Thoracic aorta (tissue), 2 donors: ENCODE measurements at places on chromosomes 5 and 9.

DNA sequence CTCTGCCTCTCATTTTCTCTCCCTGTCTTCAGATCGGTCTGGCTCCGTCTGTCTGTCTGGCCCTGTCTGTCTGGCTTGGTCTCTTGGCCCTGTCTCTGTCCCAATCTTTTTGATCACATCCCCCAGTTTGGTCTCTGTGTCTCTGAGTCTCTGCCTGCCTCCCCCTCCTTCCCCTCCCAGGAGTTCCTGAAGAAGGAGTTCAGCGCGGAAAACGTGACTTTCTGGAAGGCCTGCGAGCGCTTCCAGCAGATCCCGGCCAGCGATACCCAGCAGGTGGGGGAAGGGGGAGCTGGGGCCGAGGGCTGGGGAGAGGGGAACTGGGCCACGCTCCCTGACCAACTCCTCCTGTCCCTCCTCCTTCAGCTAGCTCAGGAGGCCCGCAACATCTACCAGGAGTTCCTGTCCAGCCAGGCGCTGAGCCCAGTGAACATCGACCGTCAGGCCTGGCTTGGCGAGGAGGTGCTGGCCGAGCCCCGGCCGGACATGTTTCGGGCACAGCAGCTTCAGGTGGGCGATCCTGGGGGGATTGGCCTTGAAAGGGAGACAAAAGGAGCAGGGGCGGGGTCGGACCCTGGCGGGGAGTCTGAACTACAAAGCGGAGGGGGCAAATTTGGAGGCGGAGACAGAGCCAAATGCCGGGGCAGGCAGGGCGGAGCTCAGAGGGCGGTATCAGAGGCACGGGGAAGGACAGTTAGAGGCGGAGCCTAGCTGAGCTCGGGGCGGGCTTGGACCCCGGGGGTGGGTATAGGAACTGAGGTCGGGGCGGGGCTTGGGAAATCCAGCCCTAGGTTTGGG lies 9.0 kb downstream of the RGS14 start:
- DNase-seq: peak; percentile 62

- DNase-seq: no peak
Observed at GRCh38 chr9:114718801-114719221, 36.8 kb upstream of the TEX48 start.

DNA sequence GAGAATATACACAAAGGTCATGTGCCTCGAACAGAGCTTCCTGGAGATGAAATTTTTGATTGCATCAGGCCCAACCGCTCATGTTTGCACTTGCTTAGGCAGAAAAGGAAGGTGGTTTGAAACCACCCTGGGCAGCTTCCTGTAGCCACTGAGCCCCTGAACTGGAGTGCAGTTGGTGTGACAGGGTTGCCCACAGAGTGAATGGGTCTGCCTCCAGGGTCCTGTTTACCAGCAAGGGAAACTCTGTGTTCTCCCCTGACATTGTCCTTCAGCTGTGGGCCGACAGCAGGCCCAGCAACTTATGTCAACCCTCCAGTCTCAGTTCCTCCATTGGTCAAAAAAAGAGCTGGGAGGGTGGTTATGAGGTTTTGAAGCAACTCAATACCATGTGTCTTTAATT lies 289.6 kb downstream of the KIF4B start:
- DNase-seq: no peak

- no peak for DNase-seq
Observed at GRCh38 chr9:134639994-134640393, 1.6 kb upstream of the COL5A1 start.

DNA sequence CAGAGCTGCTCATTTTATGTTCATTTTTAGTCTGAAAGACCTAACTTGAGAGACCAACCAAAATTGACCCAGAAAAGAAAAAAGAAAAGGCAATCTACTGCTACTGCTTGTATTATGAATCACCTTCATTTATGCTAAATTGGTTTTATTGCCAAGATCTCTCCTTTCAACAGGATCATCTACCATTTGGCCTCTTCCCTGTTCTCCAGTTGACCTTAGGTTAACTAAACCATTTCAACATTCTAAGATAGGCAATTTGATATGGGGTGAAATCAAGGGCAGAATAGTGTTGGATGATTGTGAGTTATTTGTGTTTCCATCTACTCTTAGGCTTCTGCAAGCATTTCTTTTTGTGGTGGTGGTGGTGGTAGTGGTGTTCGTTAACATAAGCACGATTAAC lies 48.3 kb upstream of the POU4F3 start:
- DNase-seq: no peak

DNA sequence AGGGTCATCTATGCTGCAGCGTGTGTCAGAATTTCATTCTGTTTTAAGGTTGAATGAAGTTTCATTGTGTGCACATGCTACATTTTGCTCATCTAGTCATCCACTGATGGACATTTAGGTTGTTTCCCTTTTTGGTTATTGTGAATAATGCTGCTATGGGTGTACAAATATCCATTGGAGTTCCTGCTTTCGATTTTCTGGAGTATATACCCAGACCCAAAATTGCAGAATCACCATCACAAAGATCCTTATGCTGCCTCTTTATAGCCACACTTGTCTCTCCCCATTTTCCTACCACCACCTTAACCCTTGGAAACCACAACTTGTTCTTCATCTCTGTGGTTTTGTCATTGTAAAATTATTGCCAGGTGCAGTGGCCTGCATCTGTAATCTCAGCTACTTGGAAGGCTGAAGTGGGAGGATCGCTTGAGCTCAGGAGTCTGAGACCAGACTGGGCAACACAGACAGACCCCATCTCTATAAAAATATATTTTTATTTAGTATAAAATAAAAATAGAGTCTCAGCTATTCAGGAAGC lies 166.2 kb downstream of the HSD17B3 start:
- DNase-seq: no peak
